ENCODE measurements at places on chromosomes 7 and 10. TPM values are rescaled to one million over a fixed set of nuclear protein-coding genes. Genes with fewer than 3 reads are reported as not detected.

DNA sequence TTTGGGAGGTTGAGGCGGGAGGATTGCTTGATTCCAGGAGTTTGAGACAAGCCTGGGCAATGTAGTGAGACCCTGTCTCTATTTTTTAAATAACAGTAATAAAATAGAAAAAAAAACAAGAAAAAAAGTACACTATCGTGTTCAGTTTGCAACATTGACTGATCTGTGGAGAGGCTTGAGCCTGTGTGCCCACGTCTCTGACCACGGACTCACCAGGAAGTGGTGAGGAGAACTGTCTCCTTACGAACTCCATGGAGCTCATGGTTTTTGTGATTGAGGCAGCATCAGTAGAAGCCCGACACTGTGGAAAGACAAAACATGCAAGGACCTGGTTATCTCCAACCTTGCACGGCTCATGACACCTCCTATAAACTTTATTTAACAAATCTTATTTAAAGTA lies 23.9 kb upstream of the DNAJB6 start:
- DNase-seq, result no peak

The SMKR1 gene
- 4.0 TPM for polyA plus RNA-seq

DNA sequence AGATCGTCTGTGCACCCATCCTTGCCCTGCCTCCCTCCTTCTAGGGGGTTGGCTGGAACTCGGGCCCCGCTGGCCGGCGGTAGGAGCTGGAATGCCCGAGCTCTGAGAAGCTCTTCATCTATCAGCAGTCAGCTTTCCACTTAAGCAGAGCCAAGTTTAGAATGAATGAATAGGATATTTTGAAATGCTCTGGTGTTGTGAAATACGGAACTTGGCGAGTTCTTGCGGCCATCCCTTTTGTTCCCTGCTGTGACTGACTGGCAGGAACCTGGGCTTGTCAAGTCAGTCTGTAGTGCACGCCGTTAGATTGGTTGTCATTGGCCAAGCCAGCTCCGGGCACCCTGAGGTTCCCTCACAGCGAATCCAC lies 33.3 kb downstream of the FOXK1 start:
- no peak for DNase-seq

DNA sequence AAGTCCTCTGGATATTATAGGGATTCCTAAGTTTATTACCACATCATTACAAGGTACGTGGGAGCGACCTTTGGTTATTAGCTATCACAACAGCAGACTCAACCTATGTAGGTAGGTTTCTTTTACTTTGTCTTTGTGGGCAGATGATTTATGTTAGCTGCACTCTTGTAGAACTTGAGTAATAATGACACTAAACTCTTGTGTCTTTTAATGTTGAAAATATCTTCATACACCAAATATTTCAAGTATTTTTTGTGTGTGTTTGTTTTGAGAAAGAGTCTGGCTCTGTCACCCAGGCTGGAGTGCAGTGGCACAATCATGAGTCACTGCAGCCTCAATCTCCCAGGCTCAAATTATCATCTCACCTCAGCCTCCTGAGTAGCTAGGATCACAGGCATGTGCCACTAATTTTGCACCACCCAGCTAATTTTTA lies 19.2 kb upstream of the SUPV3L1 start:
- no peak for DNase-seq

The CCL26 gene
- not detected for polyA plus RNA-seq

DNA sequence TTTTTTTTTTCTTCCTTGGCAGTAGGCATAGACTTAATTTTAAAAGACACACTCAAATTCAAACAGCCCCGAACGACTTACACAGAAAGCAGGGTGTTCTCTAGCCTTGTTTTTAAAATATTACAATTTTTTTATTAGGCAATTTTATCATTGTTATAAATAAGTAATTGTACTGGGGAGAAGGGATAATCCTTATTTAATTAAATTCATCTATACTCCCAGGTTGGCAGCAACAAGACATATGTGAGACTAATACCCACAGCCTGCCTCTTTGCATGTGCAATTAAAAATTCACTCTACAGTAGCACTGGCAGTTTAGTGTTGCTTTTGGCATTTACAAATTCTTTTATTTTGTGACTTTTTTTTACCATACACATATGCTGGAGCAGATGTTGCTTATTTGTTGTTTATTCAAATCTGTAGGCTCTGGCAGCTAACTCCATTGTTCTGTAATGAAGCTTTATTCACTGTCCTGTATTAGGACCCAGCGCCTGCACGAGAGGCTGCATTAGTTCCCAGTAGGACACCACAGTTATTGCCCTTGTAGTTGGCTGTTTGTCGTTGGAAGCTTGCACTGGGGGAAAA lies 84.9 kb upstream of the PPP1R17 start:
- DNase-seq, result no peak

DNA sequence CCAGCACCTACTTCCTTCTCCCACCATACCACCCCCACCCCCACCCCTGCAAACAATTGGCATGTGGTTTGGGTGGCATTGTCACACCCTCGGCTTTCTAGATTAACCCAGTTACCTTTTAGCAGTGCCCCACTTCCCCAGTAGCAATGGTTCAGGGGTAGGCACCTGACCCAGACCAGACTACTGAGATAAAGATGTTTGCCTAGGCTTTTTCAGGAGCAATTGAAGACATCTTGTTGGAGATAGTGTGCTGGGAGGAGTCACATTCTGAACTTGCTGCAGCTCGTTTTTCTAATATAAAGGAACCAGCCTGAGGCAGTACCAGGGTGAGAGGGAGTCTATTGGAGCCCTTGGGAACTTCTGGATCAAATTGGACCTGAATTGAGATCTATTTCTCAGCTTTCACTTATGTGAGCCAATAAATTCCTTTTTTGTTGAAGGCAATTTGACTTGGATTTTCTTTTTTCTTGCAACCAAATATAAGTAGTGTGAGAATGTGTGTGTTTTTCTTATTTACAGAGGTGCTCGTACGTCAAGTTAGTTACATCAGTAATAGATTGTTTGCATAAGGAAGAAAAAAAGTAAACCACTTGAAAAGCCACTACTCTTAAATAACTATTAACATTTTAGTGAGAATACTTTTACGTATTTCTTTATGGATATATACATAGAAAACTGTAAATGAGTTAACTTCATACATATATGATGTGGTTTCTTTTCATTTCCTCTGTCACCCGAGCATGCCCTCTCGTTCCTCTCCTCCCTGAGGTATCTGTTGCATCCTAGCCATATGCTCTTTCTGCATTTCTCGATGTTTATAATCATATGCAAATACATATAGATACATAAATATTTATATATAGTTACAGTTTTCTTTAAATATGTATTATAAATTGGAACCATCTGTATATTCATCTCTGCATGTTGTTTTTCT lies 38.0 kb downstream of the RAB18 start:
- DNase-seq, result no peak

The IFIT2 gene
- polyA plus RNA-seq, result 12.8 TPM

GRCh38 chr10:29658984-29659965 lies 24.5 kb upstream of the SVIL start:
- DNase-seq, result no peak

The TLX1 gene
- 0.18 TPM for polyA plus RNA-seq

DNA sequence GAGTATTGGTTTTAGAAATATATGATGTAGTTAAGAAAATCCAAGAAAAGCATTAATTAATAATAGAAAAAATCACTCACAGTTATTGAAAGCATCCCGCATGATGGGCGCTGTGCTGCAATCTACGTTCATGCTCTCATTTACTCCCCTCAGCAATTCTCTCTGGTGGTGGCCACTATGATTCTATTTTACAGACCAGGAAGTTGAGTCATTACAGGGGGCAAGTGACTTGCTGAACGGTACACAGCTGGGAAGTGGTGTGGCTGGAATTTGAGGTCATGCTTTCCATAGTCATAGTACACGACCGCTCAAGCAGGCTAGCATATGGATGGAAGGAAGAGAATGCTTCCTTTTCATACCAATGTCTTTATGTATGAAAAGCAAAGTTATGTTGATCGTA lies 117.4 kb downstream of the TES start:
- DNase-seq, result no peak

The MMD2 gene
- polyA plus RNA-seq, result 0.17 TPM

DNA sequence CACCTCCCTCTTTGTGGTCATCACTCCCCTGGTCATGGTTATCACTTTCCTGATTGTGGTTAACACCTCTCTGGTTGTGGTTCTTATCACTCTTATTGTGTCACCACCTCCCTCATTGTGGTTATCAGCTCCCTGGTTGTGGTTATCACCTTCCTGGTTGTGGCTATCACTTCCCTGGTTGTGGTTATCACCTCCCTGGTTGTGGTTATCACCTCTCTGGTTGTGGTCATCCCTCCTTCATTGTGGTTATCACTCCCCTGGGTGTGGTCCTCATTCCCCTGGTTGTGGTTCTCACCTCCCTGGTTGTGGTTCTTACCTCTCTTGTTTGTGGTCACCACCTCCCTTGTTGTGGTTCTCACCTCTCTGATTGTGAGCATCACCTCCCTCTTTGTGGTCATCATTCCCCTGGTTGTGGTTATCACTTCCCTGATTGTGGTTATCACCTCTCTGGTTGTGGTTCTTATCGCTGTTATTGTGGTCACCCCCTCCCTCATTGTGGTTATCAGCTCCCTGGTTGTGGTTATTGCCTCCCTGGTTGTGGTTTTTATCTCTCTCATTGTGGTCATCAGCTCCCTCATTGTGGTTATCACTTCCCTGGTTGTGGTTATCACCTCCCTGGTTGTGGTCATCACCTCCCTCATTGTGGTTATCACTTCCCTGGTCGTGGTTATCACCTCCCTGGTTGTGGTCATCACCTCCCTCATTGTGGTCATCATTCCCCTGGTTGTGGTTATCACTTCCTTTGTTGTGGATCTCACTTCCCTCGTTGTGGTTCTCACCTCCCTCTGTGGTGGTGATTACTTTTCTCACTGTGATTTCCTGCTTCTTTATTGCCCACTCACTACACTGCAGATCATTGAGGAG lies 106.7 kb downstream of the GPR26 start:
- no peak for DNase-seq

DNA sequence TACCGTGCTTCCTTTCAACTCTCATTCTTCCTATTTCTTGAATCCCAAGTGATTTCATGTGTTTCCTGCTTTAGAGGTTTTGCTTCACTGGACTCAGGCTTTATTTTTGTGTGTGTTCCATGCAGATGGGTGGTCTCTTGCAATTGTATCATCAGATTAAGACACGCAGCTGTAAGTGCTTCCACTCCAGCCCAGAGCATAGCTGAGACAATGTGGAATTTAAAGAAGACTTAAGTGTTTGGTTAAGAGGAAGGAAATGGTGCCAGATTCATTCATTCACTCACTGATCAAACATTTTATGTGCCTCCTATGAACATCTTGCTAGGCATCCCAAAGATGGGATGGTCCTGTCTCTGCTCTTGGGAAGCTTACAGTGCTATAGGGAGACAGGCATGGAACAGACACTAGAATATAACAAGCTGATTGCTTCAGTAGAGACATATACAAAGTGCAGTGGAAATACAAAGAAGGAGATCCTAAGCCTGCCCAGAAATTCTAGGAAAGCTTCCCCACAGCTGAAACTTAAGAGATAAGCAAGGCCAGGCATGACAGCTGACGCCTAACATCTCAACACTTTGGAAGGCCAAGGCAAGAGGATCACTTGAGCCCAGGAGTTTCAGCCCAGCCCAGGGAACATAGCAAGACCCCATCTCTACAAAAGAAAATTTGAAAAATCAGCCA lies 46.1 kb upstream of the LRRC17 start:
- no peak for DNase-seq

GRCh38 chr7:111328487-111328886 lies 233.8 kb downstream of the IMMP2L start:
- DNase-seq, result no peak

GRCh38 chr10:63268149-63268797 lies 135.1 kb downstream of the NRBF2 start:
- peak; percentile 58 for DNase-seq

- no peak for DNase-seq
Observed at GRCh38 chr10:11865561-11865960, 42.4 kb downstream of the PROSER2 start.

GRCh38 chr10:110851020-110851612 lies 20.6 kb upstream of the PDCD4 start:
- no peak for DNase-seq

The CHST15 gene
- 20.9 TPM for polyA plus RNA-seq

DNA sequence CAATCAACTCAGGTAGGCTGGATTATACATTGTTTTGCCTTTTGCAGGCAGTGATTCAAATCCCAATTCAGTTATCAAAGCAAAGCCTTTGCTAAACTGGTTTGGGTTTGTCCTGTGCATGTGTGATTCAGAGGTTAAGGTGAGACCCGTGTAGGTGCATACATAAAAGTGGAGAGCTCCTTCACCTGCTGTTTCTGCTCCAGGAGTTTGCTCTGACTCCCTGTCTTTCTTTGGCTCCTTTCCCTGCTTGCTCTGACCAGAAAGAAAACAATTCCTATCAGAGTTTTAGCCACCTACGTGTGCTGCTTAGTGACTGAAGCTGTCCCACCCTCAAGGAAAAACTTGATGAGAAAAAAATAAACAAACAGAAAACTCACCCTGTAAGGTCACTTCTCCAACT lies 101.1 kb downstream of the TPST1 start:
- peak; percentile 13 for DNase-seq

GRCh38 chr10:111435871-111436270 lies 359.0 kb downstream of the ADRA2A start:
- DNase-seq, result no peak

GRCh38 chr7:148135116-148135515 lies 455.4 kb upstream of the C7orf33 start:
- DNase-seq, result no peak

- DNase-seq, result no peak
Observed at GRCh38 chr10:33819206-33819605, 484.7 kb upstream of the NRP1 start.

DNA sequence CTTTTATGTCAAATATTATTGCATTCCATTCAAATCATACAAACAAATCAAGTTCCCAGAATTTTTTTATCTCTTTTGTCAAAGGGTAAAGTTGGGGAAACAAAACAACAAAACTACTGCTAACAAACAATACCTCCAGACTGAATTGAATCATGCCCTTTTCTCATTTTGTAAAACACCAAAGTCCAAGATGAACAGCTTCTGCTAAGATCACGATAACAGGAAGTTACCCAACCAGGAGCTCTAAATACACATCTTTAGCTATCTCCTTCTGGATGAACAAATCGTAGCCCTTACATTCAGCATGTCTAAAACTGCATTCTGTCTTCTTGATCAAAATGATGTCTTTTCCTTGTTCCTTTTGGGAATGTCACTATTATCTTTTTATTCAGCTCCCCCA lies 97.4 kb downstream of the CTTNBP2 start:
- DNase-seq, result no peak

The KLF14 gene
- 0.51 TPM for polyA plus RNA-seq

Data from left renal cortex interstitium (tissue), 4 donors.